ENCODE measurements at places on chromosomes 7 and 10.

DNA sequence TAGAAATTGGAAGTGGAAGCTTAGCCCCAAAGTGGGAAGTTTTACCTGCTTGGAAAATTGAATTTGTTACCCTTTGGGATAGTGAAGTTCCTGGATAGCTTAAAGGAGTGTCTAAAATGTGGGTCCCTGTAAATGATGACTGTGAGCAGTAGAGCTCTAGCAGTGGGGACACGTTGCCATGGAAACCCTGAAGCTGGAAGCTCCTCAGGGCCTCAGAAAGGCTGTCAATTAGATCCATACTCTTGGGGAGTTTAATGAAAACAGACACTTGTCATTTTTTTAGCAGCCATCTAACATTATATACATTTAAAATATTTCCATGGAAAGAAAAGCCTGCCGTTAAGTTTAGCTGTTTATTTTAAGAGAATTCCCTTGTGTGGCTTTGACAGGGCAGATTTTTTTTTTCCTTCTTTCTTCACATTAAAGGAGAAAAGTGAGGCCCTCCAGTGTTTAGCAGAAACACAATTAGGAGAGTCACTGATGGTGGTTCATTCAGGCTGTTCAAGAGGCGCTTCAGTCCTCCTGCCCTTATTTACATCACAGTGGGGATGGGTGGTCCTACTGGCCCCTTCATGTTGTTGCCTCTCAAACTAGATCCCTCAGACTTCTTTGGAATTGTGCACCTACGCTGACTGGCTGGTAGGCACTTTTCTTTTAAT, 518.4 kb downstream of the CCSER2 start:
- no peak for DNase-seq

DNA sequence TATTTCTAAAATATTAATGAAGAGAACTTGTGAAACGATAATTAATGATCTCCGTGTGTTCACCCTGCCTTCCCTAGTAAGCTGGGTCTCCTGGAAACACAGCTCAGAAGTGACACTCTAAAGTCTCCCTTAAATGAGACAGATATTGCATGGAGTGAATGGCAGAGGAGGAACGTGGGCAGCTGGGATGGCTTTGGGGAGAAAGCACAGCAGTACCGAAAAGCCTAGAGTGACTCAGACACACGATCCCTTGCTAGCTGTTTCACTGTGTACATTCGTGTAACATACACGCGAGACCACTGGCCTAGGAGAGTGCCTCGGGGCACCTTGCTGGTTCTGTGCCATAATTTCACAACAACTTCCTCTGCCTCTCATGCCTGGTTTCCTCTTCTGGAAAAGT, 199.9 kb upstream of the TCERG1L start:
- no peak for DNase-seq

GRCh38 chr7:125195156-125195555, 265.5 kb upstream of the POT1 start:
- no peak for DNase-seq

- DNase-seq = no peak
Measured at GRCh38 chr10:26555719-26556368, 117.7 kb downstream of the APBB1IP start.

- DNase-seq = no peak
Measured at GRCh38 chr10:34407324-34407805, 407.7 kb downstream of the PARD3 start.

Data from stimulated activated CD4-positive, alpha-beta T cell treated with anti-CD3 and anti-CD28 coated beads, TNF-alpha, amount 100 ng/mL, for 4 hours (primary cell).